ENCODE measurements at places on chromosomes 16 and 17. TPM values are rescaled to one million over a fixed set of nuclear protein-coding genes. Genes with fewer than 3 reads are reported as not detected.

DNA sequence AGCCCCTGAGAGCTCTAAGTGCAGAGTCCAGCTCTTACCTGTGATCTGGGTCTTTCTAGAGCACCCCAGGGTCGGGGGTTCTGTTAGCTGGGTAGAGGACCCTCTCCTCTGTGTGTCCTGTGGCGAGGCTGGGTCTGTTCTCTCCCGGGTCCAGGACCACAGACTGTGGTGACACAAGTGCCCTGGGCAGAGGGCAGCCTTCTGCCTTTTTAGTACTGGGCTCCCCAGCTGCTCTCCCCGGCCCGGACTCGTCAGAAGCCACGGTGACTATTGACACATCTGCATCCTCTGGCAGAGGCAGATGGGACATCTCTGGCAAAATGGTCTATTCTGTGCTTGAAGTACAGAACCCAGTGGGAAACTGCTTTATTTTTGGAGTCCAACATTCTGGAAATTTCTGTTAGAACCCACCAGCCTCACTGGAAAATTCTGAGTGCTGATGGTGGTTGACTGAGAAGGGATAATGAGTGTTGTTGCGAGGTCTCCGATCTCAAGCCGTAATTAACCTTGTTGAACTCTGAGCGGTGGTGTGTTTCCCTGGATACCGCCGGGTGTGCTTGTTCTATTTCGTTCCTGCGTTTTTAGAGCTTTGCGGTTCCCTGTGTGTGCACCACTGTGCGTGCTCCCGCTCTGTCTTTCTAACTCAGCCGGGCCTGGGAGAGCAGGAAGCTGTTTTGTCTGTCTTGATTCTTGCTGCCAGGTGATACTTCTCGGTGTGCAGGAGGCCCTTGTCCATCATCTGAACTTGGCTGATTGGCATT is 26.0 kb upstream of the NUDT16L1 start:
- peaks cover 23% of the 10 kb centered on the region for H3K4me1 ChIP-seq
- DNase-seq = no peak
- H3K4me3 ChIP-seq = no peak overlapping the region
- no peaks in the 10 kb centered on the region for H3K27me3 ChIP-seq
- H3K36me3 ChIP-seq = peaks cover 16% of the 10 kb centered on the region

DNA sequence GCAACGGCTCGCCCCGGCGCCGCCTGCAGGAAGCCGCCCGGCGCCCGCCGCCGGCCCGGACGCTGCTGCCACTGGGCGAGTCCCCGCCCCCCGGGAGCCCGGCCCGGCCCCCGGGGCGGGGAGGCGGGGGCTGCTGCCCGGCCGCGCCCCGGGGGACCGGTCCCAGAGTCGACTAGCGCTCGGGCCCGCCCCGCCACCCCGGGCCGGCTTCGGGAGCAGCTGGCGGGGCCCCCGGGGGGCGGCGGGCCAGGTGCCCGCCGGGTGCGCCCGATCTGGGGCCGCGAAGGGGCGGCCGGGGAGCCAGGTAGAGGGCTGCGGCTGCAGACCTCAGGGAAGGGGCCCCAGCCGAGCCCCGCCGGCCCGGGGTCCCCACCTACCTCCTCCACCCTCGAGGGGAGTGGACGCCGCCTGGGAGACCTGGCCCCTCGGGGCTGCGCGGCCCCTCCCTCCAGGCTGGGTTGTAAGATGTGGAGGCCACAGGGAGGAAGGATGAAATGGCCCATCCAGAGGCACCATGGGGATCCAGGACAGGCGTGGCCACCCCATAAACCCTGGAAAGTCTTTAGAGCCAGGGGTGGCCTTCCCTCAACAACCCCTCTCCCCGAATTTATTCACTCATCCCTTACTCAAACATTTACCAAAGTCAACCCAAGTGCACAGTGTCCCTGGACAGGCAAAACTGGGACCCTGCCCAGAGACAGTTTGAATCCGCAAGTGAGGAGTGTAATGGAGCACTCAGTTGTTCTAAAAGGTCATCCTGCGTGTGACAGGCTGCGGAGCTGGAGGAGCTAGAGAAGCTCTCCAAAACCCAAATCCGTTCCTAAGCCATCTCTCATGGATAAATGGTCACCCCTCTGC is at the start of gene CDYL2:
TSS of gene CDYL2 (minus strand) at position 73 of the 858 bp plus-strand sequence. CDS start 425 bp downstream, outside the sequence.
- H3K27ac ChIP-seq = no peak within 1 kb of the TSS
- DNase-seq = peak; percentile 49
- H3K4me1 ChIP-seq = no peaks in the 10 kb centered on the region
- H3K4me3 ChIP-seq = peak within 1 kb of the TSS; percentile 52

DNA sequence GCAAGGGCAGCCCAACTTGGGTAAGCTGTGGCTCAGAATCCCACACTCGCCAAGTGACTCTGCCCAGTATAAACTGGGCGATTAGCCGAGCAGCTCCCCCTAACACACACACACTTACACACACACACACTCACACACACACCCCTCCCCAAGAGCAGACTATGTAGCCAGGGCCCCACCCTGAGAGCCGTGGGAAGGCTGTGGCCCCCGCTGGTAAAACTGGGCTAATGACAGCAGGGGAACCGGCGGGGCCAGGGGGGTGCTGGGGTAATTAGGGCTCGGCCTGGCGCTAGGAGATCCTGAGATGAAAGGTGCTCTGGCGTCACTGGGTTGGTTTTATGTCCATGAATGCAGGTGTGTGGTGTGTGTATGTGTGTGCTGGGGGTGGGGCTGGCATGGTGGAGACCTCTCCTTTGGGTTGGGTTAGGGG is 1.1 kb upstream of the THRA start:
- no peak for DNase-seq
- H3K27me3 ChIP-seq = no peaks in the 10 kb centered on the region
- no peaks in the 10 kb centered on the region for H3K36me3 ChIP-seq
- no peak overlapping the region for H3K4me3 ChIP-seq
- H3K27ac ChIP-seq = no peak overlapping the region

DNA sequence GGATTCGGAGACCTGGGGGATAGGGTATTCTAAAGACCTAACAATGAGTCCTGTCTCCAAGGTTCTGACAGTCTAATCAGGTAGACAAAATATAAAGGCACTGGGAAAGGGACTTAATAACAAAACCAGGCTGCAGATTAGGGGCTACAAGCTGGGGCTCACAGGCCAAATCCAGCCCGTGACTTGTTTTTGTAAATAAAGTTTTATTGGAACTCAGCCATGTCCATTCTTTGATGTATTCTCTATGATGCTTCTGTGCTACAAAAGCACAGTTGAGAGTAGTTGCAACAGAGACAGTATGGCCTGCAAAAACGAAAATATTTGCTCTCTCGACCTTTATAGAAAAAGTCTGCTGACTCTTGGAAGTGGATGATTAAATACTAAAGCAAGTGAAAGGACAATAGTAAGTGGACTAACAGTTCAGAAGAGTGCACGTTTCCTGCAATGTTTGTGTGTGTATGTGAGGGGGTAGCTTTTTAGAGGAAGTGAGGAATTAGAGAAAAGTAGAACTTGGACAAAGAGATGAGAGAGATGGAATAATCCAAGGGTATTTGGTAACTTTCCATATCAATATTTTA is 115.4 kb upstream of the ZFHX3 start:
- no peak overlapping the region for H3K27ac ChIP-seq
- DNase-seq = no peak
- H3K4me3 ChIP-seq = no peak overlapping the region
- H3K27me3 ChIP-seq = no peaks in the 10 kb centered on the region
- H3K4me1 ChIP-seq = no peaks in the 10 kb centered on the region

Gene FBXO31
- total RNA-seq = 35.1 TPM

Gene TBC1D3D
- 0.54 TPM for total RNA-seq

Gene ADGRG3
- 0.27 TPM for total RNA-seq

Gene PRDM7
- total RNA-seq = not detected

Gene MYH2
- total RNA-seq = not detected
